ENCODE measurements at places on chromosomes 12 and 14. TPM values are rescaled to one million over a fixed set of nuclear protein-coding genes. Genes with fewer than 3 reads are reported as not detected.

GRCh38 chr12:20627001-20627588 is 68.0 kb upstream of the SLCO1C1 start:
- H3K4me1 ChIP-seq: peaks cover 4% of the 10 kb centered on the region
- no peaks in the 10 kb centered on the region for H3K27me3 ChIP-seq
- H3K27ac ChIP-seq: no peak overlapping the region
- DNase-seq: no peak

- H3K27ac ChIP-seq: no peak overlapping the region
- no peaks in the 10 kb centered on the region for H3K27me3 ChIP-seq
- no peaks in the 10 kb centered on the region for H3K36me3 ChIP-seq
- no peak overlapping the region for H3K4me3 ChIP-seq
Observed at GRCh38 chr14:53567236-53567780, 389.3 kb downstream of the BMP4 start.

DNA sequence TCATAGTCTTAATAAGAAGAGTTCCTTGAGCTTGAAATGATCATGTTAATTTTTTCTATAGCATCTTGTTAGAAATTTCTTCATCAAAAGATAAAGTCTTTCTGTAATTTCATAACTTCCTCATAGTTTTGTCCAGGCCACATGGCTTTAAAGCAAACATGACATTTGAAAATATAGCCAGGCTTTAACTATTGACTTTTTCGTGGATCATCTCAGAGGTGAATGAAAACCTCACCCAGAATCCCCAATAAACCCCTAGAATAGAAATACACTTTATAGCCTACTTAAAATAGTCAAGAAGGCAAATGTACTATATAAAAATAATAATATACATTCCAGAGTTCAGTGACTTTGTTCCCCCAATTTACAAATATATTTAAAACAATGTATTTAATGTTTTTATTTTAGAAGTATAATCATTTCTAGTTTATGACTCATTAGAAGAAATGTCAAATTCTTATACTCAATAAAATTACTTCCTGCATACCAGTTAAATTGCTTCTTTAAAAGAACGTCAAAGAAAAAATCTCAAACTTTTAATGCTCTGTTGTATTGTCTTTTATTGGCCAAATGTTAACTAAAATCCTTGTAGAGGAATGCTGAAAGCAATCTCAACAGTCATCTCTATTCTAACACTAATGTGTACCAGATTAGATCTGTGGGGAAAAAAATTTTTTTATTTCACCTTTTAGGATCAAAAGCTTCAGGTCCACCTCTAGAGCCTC is 21.6 kb downstream of the EXOC5 start:
- H3K27me3 ChIP-seq: no peaks in the 10 kb centered on the region
- DNase-seq: no peak
- H3K27ac ChIP-seq: no peak overlapping the region
- peaks cover 2% of the 10 kb centered on the region for H3K4me1 ChIP-seq

APOF gene
- total RNA-seq: not detected

GARIN6 gene
- not detected for total RNA-seq

CCND2 gene
- 170 TPM for total RNA-seq

- H3K27ac ChIP-seq: no peak overlapping the region
- H3K27me3 ChIP-seq: no peaks in the 10 kb centered on the region
Observed at GRCh38 chr14:62179367-62180018, 417.3 kb downstream of the SNAPC1 start.

LRRC43 gene
- total RNA-seq: not detected

ASIC1 gene
- total RNA-seq: 0.39 TPM

GRCh38 chr14:75277815-75278421 is 710 bp upstream of the FOS start:
- H3K4me1 ChIP-seq: no peaks in the 10 kb centered on the region
- peak overlapping the region; percentile 98 for H3K27ac ChIP-seq
- DNase-seq: no peak
- H3K27me3 ChIP-seq: no peaks in the 10 kb centered on the region

DNA sequence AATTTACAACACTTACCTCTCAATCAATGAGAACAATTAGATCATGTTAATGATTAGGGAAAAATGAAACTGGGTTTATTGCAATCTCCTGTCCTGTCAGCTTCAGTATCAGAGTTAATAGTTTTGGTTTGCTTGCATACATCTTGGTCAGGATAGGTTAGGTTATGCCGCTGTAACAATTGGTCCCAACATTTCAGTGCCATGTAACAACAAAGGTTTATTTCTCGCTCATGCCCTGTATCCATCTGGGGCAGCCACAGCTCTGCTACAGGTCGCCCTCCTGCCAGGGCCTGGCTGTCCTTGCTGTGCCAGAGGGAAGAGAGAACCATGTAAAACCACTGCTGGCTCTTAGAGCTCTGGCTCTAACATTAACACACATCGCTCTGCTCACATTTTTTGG is 30.5 kb upstream of the SPTLC2 start:
- H3K27ac ChIP-seq: no peak overlapping the region
- H3K4me3 ChIP-seq: no peak overlapping the region
- no peaks in the 10 kb centered on the region for H3K4me1 ChIP-seq
- no peaks in the 10 kb centered on the region for H3K36me3 ChIP-seq

DNA sequence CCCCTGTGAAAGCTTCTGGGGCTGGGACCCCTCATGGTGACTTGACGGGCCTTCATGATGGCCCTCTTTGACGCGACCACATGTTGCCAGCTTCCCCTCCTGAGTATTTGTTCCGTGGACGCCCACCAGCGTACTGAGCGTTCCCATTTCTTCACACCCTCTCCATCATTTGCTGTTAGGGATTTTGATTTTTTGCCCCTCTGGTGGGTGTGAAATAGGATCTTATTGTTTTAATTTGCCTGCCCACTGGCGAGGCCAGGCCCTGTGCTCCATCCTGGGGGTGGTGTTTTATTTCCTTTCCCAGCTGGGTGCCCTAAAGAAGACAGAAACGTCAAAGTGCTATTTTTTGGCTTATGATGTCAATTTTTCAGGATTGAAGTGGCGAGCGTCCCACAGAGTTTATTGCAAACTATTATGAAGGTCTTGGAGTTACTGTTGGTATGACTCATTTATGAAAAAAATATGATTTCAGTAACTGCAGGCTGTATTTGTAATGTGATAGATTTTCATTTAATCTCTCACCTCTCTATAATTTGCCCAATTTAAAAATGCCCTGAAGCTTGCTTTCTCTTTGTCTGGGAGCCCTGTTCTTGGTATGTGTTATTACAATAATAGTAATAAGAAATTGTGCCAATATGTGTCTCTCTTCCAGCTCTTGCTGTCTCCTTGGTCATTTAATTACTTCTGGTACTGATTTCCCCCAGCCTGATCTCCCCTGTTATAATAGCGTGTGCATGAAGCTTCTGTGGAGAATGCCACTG is 99.6 kb downstream of the SLC25A47 start:
- no peaks in the 10 kb centered on the region for H3K36me3 ChIP-seq
- no peak overlapping the region for H3K4me3 ChIP-seq
- H3K27ac ChIP-seq: no peak overlapping the region
- H3K4me1 ChIP-seq: no peaks in the 10 kb centered on the region

DNA sequence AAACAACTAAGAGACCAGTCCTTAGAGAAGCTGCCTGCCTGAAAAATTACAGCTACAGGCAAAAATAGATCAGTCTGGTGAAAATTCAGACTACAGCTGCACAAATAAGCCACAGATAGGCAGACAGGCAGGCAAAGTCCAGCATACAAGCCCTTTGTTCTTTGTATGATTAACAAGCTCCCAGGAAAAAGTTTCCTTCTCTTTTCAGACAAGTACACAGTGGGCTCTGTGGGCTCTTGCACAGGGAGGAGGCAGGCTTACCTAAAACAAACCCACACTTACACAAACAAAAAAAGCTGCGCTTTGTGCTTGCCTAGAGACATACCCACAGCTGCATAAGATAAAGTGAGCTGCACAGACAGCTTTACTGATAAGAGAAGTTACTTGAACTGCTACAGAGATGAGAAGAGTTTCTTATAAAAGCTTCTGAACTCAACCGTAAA is 7.7 kb downstream of the OR6C68 start:
- no peak overlapping the region for H3K27ac ChIP-seq
- DNase-seq: no peak
- H3K4me1 ChIP-seq: no peaks in the 10 kb centered on the region
- H3K4me3 ChIP-seq: no peak overlapping the region
- H3K27me3 ChIP-seq: no peaks in the 10 kb centered on the region

RIMBP2 gene
- 1.0 TPM for total RNA-seq

DNA sequence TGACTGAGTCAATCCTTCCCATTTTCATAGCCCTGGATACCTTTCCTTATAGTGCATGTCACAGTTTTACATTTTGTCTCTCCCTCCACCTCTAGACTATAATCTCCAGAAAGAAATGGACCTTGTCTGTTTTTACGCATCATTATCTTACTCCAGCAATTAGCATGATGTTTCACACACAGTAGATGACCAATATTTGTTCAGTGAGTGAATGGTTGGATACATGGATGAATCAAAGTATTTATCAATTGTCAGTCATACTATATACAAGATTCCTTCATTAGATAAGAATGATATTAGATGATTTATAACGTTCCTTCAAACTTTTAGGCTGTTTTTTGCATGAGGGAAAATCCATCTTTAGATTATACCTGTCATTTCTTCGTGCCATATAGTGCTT is 61.1 kb downstream of the PTHLH start:
- H3K4me3 ChIP-seq: no peak overlapping the region
- DNase-seq: no peak
- H3K4me1 ChIP-seq: no peaks in the 10 kb centered on the region
- H3K27me3 ChIP-seq: no peaks in the 10 kb centered on the region
- no peaks in the 10 kb centered on the region for H3K36me3 ChIP-seq

- no peak for DNase-seq
- no peaks in the 10 kb centered on the region for H3K27me3 ChIP-seq
- H3K36me3 ChIP-seq: no peaks in the 10 kb centered on the region
Observed at GRCh38 chr12:73817161-73817560, 720.5 kb upstream of the ATXN7L3B start.

KCNJ8 gene
- total RNA-seq: 27.2 TPM

GRCh38 chr12:118175823-118176447 is 40.0 kb downstream of the PEBP1 start:
- DNase-seq: no peak
- H3K27ac ChIP-seq: no peak overlapping the region
- no peaks in the 10 kb centered on the region for H3K4me1 ChIP-seq
- H3K36me3 ChIP-seq: peaks cover 13% of the 10 kb centered on the region

SLC48A1 gene
- 51.3 TPM for total RNA-seq

DNA sequence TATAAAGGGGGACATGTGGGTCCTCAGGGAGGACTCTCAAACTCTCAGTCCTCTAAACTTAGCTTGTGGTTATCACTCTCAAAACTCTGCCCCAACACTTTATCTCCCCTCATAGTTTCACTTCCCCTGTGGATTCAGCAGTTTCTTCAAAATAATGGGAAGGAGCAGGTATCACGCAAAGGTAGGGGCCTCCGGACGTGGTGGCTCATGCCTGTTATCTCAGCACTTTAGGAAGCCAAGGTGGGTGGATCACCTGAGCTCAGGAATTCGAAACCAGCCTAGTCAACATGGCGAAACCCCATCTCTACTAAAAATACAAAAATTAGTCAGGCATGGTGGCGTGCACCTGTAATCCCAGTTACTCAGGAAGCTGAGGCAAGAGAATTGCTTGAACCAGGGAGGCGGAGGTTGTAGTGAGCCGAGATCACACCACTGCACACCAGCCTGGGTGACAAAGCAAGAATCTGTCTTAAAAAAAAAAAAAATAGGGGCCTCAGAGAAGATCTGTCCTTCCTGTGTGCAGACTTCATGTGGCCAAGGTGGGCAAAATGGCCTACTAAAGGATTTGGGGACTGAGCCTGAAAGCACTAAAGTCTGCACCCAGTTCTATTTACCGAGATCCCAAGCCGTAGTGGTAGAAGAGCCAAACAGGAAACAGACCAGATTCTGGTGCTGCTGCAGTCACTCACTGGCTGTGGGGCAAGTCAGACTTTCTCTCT is 6.4 kb downstream of the ITGB7 start:
- no peak overlapping the region for H3K4me3 ChIP-seq
- no peaks in the 10 kb centered on the region for H3K4me1 ChIP-seq
- H3K27me3 ChIP-seq: no peaks in the 10 kb centered on the region
- no peak overlapping the region for H3K27ac ChIP-seq
- DNase-seq: no peak

DNA sequence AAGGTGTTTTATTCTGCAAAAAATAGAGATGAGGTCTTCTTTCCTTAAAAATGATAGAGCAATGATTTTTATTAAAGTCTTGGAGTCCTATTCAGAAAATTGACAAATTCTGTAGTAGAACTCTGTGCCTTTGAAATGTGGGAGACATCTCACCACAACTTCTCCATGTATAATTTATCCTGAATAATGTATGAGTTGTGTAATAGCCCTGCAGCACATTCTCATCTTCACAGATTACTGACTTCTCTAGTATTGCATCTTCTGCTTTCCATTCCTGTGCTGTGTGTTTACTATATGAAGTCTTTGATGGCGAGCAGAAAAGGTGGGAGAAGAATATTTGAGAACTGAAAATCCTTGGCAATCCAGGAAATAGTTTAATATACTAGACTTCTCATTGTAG is 255.6 kb downstream of the TTC6 start:
- no peaks in the 10 kb centered on the region for H3K4me1 ChIP-seq
- no peak overlapping the region for H3K27ac ChIP-seq

CTSG gene
- total RNA-seq: 26.1 TPM

PAX9 gene
- total RNA-seq: 0.48 TPM

DNA sequence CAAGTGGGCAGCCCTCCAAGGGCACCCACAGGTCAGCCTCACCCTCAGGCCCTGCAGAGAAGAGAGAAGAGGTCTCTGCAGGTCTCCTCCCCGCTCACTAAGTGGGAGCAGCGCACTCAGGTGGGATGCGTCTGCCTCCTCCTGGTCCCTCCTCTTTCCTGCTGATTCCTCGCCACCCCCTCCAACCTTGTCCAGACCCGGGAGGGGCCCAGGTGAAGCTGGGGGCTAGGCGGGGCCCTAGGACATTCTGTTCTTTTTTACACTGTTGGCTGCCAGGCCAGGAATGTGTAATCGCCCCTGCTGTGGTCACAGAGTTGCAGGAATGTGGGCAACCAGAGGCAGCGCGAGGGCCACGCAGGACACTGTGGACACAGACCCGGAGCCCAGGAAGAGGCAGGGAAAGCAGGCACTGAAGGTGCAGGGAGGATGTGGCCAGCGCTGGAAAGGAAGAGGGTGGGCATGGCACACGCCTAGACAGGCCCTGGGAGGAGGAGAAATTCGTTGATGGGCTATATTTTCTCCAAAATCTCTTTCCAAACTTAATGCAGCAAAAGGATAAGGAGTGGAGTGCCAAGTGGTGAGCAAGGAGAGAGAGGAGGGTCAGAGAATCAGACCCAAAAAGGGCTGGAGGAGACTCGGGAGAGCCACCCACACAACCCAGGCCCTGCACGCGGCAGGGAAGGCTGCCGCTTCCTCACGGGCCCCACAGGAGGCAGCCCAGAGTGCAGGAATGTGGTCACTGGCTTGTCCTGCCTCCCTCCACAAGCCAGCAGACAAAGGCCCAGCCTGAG is 911 bp upstream of the SCNN1A start:
- H3K4me3 ChIP-seq: no peak overlapping the region
- DNase-seq: peak; percentile 83
- peak overlapping the region; percentile 35 for H3K27ac ChIP-seq
- H3K27me3 ChIP-seq: no peaks in the 10 kb centered on the region
- no peaks in the 10 kb centered on the region for H3K36me3 ChIP-seq

ZNF10 gene
- total RNA-seq: 16.2 TPM

Data from aorta (tissue), 5 donors.